ENCODE measurements at places on chromosomes 1 and 21.

DNA sequence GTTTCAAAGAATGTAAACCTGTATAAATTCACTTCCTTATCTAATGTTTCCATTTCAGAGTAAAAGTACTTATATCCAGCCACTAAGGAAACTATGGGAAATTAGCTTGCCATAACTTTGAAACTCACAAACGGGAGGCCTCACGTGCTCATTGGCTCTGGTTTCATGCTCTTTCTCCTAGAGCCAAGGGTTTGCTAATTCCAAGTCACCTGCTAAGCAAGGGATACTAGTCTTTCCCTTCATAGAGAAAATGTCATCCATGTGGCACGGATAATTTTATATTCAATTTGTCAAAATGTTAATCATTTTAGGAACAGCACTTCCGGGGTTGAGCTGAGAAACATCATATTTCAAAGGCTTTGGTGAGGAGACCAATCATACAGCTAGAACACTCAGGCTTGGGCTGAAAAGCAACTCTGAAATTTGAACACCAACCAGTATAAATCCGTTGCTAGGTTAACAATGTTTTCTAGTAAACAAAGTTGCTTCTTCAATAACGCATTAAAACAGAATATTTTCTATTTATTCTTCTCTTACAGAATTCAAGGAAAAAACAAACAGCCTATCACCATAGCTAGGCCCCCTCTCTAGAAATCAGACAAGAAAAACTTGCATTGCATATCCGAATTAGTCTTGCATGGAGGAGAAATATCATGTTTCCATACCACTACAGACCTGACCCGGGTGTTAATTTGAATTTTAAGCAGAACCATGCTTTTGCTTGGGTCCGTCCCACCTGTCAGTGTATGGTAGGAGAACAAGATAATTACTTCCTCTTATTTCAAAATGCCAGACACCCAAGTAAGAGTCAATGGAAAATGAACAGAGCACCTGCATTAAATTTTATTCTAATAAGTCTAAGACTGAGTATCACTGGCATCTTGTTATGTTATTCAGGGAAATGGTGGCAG is 196.1 kb upstream of the ESRRG start:
- DNase-seq = no peak

- DNase-seq = no peak
Measured at GRCh38 chr1:179322557-179322956, 29.0 kb downstream of the SOAT1 start.

DNA sequence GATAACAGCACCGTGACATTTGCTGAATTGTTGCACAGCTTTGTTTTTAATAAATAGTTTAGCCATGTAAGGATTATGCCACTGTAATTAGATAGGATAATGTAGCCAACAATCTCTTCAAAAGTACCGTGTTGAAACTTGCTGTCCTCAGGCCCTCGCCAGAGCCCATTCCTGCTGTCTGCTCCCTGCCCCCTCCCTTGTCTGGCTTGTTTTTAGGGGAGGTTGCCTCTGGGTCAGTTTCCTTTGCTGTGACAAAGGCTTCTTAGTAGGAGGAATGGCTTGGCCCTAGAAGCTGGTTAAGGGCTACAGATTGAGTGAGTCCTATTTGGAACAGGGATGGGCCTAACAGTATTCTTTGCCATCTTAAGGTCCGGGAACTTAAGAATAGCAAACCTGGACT is 107.9 kb downstream of the LMO4 start:
- DNase-seq = no peak

DNA sequence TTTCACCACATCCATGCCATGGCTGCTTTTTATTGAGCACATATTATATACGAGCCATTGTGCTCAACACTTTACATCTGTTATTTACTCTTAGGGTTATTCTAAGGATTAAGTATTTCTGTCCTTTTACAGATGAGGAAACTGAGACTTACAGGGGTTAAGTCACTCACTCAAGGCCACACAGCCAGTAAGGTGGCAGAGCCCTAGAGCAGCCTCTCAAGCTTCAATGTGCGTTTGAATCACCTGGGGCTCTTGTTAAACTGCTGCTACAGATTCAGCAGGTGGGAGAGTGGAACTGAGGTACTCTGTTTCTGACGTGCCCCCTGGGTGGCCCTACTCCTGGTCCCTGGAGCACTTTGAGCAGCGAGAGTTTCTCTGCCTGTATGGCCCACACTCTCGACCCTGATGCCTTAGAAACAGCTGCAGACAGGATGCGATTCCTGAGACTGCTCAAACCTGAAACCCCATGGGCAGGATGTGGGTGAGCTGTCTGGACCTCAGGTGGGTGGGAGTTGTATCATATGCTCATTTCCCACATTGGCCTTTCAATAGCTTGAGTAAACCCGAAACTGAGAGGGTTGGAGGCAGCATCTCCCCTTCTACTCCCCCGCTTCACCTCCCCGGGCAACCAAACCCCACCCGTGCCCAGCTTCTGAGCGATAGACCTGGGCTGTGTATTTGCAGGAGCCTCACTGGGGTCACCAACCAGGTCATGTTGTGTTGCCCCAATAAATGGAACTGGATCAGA is 59.3 kb downstream of the MAN1C1 start:
- DNase-seq = peak; percentile 50

DNA sequence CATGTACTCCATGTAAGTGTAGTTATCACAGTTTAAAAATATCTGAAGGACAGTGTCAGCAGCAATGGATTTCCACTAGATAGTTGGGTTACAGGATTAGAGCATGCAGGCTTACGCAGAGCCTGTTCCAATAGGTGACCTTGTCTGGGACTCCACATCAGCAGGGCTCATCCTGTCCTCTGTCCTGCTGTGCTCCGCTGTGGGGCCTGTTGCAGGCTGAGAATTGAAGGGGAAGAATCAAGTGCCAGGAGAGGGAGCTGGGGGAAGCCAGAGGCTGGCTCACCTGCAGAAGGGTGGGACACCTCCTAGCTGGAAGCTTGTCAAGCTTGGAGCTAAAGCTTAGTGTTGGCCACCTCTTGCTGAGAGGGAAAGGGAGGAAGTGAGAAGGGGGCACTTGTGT is 62.8 kb downstream of the XCL2 start:
- DNase-seq = no peak

DNA sequence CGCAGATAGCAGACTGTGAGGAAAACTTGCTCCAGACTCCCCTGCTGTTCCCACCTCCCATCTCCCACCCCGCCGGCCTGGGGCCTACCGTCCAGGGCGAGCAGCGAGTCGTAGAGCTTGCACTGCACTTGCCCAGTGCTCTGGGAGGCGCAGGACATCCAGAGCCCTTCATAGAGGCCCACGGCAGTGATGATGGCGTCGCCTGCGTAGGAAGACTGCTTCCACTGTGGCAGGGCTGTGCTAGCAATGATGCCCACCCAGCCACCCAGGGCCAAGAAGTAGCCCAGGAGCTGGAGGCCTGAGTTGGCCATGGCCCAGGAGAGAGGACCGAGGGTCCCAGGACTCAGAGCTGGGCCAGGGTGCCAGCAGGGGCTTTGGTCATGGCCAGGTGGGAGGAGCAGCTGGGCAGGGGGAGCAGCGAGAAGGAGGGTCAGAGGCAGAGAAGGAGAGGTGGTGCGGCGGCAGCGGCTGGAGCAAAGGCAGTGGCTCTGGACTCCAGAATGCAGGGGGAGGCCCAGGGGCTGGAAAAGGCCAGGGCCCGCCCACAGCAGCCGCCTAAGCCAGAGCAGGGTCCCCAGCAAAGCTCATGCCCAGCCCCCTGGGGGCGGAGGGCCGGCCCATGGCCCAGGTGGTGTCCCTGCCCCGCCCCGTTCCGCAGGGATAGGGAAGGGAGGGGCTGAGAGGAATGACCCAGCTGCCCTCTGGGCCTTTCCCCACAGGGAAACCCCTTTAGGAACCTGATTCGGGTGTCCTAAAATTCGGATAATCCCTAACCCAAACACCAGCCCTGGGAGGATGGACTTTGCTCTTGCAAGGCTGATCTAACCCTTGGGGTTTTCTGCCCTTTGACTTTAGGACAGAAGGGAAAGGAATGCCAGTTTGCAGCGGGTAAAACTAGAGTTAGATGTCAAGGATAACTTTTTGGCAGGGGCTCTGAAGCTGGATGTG is at the start of gene CLDN19:
Gene CLDN19, minus strand, starts transcription at position 484 of the 948 bp plus-strand sequence. Its CDS starts 173 bp downstream, at position 311.
- DNase-seq = no peak

GRCh38 chr1:182616130-182617013 is 12.2 kb upstream of the RGS16 start:
- DNase-seq = peak; percentile 82

DNA sequence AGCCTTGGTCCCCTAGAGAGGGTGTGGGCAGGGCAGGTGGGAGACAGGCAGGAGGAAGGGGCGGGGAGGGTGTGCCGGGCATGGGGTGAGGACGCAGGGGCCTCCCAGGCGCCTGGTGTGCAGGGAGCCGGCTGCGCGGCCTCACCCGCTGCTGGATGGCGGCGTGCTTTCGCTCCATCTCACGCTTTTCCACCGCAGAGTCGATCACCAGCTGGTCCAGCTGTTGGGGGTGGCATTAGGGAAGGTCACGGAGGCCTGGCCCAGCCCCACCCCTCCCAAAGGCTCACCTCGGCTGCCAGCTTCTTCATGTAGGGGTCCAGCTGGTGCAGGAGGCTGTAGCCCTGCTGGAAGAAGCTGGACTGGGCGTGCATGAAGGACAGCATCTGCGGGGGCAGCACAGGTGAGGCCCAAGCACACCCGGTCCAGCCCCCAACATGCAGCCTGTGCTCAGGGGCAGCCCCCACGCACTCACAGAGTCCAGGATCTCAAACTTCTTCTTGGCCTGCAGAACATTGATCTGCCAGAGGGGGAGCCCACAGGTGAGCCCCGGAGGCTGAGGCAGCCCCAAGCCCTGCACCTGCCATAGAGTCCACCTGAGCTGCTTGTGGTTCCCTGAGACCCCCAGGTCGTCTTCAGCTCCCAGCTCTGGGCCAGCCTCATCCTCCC is 7.9 kb downstream of the ACAP3 start:
- no peak for DNase-seq

- DNase-seq = no peak
Measured at GRCh38 chr1:118481126-118481525, 296.1 kb upstream of the SPAG17 start.

DNA sequence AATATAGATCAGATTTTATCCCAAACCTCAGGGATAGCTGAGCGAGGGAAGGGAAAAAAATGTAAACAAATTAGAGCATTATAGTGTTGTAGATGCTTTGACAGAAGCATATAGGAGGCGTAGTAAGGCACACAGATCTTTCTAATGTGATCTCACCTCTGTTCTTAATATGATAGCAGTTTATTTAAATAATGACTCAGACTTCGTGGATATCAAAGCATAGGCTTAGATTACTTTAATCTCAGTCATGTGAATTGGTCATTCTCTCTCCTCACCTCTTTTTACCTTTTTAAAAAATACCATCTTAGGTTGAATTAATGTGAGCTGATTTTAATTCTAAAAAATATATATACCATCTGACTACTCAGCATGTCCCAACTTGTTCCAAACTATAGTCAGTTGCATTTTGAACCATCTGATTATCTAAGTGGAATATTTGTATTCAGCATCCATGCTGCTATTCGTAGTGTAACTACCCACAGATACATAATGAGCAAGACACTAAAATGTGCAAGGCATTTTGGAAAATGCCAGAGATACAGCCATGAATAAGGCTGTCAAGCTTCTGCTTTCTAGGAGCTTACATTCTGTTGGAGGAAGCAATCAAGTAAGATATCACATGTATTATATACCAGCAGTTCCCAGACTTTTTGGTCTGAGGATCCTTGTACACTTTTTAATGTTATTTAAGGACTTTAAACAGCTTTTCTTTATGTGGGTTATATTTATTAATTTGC is 76.7 kb downstream of the OSBPL9 start:
- no peak for DNase-seq

DNA sequence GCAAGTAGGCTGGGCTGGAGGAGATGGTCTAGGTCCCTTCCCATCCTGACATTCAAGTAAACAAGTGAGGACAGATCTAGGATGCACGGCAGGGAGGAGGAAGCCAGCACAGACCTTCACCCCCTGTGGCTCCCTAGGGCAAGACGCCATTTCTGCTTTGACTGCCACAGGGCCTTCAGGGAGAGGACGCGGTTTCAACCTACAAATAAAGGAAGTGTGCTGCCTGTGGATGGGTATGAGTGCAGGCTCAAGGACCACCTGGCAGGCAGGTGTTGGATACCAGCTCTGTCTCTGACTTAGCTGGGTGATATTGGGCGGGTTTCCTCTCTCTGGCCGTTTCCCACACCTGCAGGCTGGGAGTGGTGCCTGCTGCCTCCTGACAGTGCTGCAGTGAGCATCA is 16.2 kb downstream of the SLC2A1 start:
- no peak for DNase-seq

- DNase-seq = no peak
Measured at GRCh38 chr1:93842750-93843500, 36.1 kb downstream of the DNTTIP2 start.

DNA sequence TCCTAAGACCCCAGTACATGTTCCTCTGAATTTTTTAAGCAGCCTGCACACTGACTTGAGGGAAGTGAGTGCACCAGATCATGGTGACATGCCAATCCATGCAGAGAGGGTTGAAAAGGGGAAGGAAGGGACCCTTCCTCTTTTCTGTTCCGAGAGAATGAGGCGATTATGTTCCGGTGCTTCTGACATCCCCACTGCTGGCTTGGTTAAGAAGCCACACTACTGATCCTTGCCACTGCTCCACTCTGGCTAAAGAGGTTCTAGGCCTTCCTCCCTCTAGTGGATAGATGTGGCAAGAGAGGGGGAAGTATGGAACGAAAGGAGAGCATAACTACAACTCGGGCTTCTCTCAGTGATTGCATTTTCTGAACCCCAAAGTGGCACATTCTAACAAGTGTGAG is 1.8 kb upstream of the CYB5R1 start:
- no peak for DNase-seq

GRCh38 chr1:192407206-192407605 is 90.4 kb downstream of the RGS21 start:
- DNase-seq = no peak

- DNase-seq = no peak
Measured at GRCh38 chr1:17776426-17776825, 21.3 kb downstream of the ACTL8 start.

DNA sequence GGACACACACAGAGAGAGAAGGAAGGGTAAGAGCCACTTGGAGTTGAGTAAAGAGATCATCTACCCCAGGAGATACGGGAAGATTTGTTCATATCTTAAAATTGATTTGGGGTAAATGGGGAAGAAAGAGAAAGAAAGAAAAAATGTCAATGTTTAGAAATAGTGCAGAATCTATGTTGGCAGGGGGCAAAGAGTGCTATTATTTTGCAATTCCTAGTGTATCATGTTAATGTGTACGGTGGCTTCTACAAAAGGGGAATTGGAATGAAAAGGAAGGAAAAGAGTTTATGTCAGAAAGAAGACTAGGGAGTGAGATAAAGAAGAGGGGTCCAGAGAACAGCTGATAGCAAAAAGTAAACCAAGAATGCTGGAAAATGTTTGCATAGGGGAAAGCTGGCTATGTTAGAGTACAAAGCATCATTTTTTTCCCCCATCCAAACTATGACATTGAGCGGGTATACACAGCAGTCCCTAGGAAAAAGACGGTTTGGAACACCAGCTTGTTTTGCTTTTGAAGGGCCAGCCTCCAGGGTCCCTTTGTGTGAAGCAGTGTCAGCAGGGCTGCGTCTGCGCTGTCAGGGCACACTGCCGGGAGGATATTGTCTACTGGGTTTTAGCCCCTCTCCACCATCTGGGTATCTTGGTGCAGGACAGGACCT is 10.8 kb downstream of the LRRC8D start:
- DNase-seq = no peak

- no peak for DNase-seq
Measured at GRCh38 chr1:219763321-219763720, 150.4 kb upstream of the ZC3H11B start.

GRCh38 chr1:152061952-152062351 is 25.1 kb upstream of the S100A11 start:
- no peak for DNase-seq

- DNase-seq = no peak
Measured at GRCh38 chr1:202642619-202643291, 67.5 kb downstream of the SYT2 start.

All from CD8-positive, alpha-beta memory T cell (primary cell).